ENCODE measurements at places on chromosomes 6 and 20. TPM values are rescaled to one million over a fixed set of nuclear protein-coding genes. Genes with fewer than 3 reads are reported as not detected.

SPINT4 gene
- not detected for total RNA-seq

EEF1A2 gene
- total RNA-seq, result 656 TPM

TREM1 gene
- 3.0 TPM for total RNA-seq

MSH5 gene
- total RNA-seq, result 2.6 TPM

SPATS1 gene
- total RNA-seq, result not detected

ECT2L gene
- total RNA-seq, result 2.8 TPM

SAPCD1 gene
- total RNA-seq, result 0.71 TPM

OVOL2 gene
- not detected for total RNA-seq

HMGCLL1 gene
- 1.2 TPM for total RNA-seq

GRIK2 gene
- 5.0 TPM for total RNA-seq

ANGPT4 gene
- total RNA-seq, result not detected

RPS6KA2 gene
- 95.7 TPM for total RNA-seq

ID4 gene
- 44.0 TPM for total RNA-seq

SIRPB2 gene
- 5.4 TPM for total RNA-seq

PTGIS gene
- total RNA-seq, result 124 TPM

FAM83D gene
- 0.42 TPM for total RNA-seq

FKBP1C gene
- total RNA-seq, result 0.62 TPM

ULBP1 gene
- total RNA-seq, result 0.08 TPM

SUPT3H gene
- 3.2 TPM for total RNA-seq

DLK2 gene
- 0.68 TPM for total RNA-seq

HTR1E gene
- not detected for total RNA-seq

MUCL3 gene
- total RNA-seq, result not detected

ELOVL4 gene
- total RNA-seq, result 0.47 TPM

LY86 gene
- 2.4 TPM for total RNA-seq

PROCR gene
- 26.9 TPM for total RNA-seq

GHRH gene
- 10.7 TPM for total RNA-seq

OTOR gene
- not detected for total RNA-seq

MEP1A gene
- not detected for total RNA-seq

All from left cardiac atrium (tissue), 4 donors.